Dermis microvascular lymphatic vessel endothelial cell (primary cell): ENCODE measurements at places on chromosomes 5 and 9. TPM values are rescaled to one million over a fixed set of nuclear protein-coding genes. Genes with fewer than 3 reads are reported as not detected.

GRCh38 chr5:76638479-76638878 lies 15.3 kb upstream of the F2RL2 start:
- no peak for DNase-seq

DNA sequence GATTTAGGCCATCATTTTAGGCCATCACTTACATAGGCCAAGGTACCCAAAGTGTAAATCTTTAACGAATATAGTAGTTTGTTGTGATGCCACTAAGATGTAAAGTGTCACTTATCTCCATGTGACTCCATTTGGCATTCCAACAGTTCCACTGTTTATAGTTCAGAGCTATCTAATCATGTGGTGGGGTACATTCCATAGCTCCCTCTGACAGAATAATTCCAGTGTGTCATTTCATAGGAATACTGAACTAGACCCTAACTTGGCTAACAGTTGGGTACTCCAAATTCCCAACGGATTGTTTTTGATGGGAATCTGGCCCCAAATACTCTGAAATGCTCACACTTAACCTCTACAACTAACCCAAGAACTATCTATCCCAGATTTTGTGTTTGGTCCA lies 76.7 kb upstream of the FST start:
- no peak for DNase-seq

DNA sequence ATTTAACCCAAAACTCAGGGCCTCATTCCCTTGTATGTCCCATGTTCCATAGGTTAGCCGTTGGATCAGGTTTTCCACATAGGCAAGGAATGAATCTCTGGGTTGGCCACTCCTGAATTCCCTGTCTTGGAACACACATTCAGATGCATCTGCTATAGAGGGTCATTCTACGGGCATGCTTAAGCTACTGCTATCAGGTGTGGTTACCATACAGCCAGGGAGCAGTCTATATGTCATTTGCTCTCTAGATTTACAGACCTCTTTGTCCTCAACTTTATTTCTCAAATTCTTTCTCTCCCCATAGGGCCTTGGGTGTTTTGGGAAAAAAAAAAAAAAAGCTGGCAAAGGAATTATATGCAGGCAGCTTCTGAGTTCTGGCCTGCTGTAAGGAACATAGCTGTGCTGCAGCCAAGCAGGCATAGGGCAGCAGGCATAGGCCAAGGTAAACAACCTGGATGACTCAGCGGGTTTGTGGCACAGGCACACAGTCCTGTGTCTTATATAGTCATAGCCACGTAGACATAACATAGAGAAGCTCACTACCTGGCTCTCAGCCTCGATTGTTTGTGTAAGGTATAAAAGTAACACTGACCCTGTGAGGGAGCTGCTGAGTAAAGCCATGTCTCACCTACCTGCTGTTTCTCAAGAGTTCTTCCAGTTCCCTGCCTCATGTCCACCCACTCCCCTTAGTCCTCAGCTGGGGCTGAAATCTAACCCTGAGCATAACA lies 141.5 kb downstream of the OSTF1 start:
- peak; percentile 55 for DNase-seq

- no peak for DNase-seq
Measured at GRCh38 chr5:178227138-178227659, 5.4 kb downstream of the PHYKPL start.

DNA sequence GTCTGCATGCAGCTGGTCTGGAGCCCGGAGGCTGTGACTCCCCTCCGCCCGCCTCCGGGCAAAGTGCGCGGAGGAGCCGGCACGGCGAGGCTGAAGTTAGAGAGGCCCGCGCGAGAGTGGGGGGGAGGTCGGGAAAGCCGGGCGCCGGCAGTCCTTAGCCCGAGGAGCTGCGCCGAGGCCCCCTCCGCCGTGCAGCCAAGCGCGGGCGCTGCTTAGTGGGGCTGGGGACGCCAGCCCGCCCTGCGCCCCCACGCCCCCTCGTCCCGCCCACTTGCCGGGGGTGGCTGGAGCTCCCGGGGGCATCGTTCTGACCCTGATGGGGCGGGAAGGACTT lies 403 bp downstream of the NINJ1 start:
- DNase-seq: no peak

DNA sequence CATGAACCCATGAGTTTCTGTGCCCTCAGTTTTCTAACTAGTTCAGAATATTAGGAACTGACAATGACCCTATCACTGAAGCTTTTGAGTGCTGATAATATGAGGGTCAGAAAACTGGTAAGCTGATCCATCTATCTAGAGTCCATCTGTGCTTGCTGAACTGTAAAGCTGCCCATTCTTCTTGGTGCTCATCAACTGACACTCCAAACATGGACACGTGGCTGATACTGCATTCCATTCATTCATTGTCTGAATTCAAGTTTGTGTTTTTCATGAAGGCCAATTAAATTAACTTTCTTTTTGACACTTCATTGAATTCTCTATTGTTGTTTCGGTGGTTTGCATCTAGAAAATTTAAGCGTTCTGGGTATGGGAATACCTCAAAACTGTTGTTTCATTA lies 17.6 kb downstream of the NREP start:
- no peak for DNase-seq

GRCh38 chr5:82859451-82860140 lies 217.6 kb downstream of the TMEM167A start:
- DNase-seq: no peak

Gene CCDC152
- 0.13 and 0.26 TPM in 2 replicates for total RNA-seq

DNA sequence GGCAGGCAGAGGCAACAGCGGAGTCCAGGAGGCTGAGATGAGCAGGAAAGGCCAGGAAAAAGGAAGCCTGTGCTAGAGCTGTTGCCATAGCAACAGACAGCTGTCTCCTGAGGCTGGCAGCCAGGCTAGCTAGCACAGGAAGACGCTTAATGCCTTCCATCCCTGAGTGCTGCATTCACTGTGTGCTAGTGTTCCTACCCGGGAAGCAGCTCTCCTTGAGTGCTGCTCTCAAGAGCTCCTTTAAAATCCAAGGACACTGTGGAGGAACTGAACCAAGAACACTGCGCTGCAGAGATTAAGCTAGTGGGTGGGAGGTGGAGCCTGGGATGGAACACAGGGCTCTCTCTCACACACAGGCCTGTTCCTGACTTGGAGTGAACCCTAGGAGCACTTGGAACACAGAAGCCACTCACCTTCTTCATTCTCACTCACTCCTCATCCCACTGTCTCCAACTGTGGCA lies 53.5 kb upstream of the IL7R start:
- DNase-seq: peak; percentile 90

GRCh38 chr5:178630475-178630930 lies 3.7 kb upstream of the CLK4 start:
- DNase-seq: no peak

- DNase-seq: no peak
Measured at GRCh38 chr9:131677049-131677443, 62.8 kb downstream of the RAPGEF1 start.

- DNase-seq: no peak
Measured at GRCh38 chr5:126744836-126745235, 32.1 kb upstream of the LMNB1 start.

Gene KYAT1
- total RNA-seq: 4.7 and 5.4 TPM in 2 replicates

Gene SPINK1
- total RNA-seq: not detected in 2 replicates

Gene BASP1
- total RNA-seq: 1.3 and 2.4 TPM in 2 replicates

DNA sequence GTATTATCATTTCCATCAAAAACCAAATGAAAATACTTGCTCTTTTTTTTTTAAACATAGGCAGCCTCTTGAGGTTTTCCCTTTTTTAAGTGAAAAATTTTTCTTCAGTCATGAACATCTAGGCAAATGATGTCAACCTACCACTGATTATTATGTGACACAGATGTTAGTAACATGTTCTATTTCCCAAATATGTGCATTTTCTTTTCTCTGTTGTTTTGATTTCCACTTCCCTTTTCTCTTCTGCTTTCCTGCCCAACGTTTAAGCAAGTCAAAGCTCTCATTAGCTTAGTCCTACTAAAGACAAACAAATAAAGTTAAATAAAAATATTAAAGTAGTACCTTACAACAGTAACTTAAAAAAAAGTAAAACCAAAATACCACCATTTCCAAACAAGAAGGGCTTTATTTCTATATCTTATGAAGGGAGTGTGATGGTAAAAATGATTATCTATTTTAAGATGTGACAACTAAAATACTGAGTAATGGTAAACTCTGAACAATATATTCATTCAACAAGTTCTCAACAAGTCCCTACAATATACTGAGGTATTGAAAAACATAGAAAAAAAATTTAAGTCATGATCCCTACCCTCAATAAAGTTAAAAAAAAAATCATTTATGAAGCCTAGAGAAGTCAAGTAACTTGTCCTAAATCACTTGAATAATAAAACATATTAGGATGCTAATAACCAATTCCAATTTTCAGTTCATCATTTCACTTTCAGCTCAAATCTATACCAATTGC lies 9.4 kb downstream of the SLC38A9 start:
- no peak for DNase-seq

Gene CDK5RAP2
- total RNA-seq: 18.7 and 19.0 TPM in 2 replicates

Gene PLPPR1
- total RNA-seq: not detected in 2 replicates

Gene LCP2
- 0.13 and 0.26 TPM in 2 replicates for total RNA-seq
